ENCODE measurements at places on chromosomes 3 and 15.

DNA sequence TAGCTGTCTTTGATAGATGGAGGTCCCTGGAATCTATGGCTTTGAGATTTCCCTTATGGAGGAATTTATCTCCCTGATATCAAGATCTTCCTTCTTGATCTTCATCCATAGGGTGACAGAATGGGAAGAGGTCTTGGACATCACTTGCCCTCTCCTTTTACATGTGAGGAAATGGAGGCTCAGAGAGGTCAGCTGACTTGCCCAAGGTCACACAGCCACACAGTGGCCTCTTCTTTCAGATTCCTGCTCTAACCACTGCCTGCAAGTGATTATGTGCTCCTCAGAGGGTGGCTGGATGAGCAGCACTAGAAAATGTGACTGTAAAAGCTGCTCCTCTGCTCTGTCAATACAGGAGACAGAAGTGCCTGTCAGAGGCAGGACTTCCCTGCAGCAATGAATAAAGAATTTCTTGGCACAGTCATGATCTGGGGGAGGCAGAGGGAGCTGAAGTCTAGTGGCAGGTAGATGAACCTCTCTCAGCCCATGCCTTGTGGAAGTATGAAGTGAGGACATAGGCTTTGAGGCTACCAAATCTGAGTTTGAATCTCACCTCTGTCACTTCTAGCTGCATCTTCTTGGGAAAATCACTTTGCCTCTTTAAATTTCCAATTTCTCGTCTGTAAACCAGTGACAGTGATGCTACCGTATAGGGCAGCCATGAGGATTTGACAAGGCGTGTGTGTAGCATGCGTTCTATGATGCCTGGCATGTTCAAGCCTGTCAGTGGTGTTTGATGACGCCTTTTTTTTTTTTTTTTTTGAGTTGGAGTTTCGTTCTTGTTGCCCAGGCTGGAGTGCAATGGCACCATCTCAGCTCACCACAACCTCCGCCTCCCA, 12.0 kb downstream of the SSUH2 start:
- no peak for DNase-seq

DNA sequence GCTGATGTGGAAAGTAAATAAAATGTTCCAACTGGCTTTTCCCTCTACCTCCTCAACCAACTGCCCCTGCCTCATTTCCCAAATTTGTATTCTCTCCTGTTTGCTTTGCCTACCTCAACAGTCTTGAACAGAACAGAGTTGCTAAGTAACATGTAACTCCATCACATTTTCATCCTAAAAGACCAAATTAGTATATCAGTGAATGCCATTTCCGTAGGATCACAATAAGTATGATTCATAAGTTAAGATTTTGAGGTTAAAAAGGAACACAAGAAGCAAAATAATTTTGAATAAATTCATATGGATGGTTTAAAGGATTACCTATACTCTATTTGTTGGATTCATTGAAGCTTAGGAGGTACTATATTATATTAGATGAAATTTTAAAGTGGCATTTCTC, 154.9 kb downstream of the ECT2 start:
- DNase-seq, result no peak

DNA sequence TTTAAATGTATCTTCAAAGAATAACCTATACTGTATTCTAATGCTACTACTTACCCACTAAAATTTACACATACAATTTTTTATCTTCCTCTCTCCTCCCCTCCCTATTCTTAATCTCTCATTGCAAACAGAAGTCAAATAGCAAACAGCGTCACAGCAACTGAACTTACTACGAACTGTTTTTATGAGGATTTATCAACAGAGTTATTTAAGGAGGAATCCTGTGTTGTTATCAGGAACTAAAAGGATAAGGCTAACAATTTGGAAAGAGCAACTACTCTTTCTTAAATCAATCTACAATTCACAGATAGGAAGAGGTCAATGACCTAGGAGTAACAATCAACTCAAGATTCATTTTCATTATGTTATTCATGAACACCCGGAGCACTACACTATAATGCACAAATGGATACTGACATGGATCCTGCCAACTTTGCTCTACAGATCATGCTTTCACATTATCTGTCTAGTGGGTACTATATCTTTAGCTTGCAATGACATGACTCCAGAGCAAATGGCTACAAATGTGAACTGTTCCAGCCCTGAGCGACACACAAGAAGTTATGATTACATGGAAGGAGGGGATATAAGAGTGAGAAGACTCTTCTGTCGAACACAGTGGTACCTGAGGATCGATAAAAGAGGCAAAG, 984 bp downstream of the FGF7 start:
- DNase-seq, result no peak

- no peak for DNase-seq
Observed at GRCh38 chr3:104245981-104246380, 1120.7 kb upstream of the ALCAM start.

- DNase-seq, result no peak
Observed at GRCh38 chr15:51884517-51885236, 55.2 kb downstream of the TMOD3 start.

DNA sequence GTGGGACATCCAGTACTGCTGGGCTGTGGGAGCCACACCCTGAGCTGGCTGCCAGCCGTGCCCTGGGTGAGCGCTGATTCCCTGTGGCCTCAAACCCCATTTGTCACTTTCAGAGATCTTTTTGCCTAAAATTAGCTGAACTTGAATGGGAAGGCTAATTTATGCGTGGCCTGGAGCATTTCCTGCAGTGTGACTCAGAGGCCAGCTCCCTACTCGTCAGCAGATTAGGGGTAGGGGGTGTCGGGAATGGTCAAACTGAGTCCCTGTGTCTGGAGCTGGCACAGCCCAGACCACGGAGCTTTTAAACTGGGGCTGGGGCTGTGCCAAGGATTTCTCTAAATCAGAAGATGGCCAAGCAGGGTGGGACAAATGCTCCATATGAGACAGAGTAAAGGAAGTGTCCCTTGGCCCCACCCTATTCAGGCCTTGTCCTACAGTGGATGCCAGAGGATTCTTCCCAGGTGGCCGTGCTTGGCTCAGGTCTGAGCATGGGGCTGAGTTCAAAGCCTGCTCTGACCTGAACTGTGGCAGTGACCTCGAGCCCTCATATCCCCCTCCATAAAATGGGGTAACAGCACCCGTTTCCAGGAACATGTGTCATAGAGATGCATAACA, 59.7 kb downstream of the ATP2B2 start:
- no peak for DNase-seq

GRCh38 chr3:115286529-115287197, 139.6 kb upstream of the ZBTB20 start:
- no peak for DNase-seq

- DNase-seq, result no peak
Observed at GRCh38 chr15:29074045-29074444, 188.3 kb downstream of the APBA2 start.

- DNase-seq, result no peak
Observed at GRCh38 chr3:172209333-172210321, 170.2 kb downstream of the FNDC3B start.

- no peak for DNase-seq
Observed at GRCh38 chr3:30577788-30578187, 28.6 kb upstream of the TGFBR2 start.

- DNase-seq, result no peak
Observed at GRCh38 chr15:68279779-68280753, 2.5 kb downstream of the FEM1B start.

- DNase-seq, result no peak
Observed at GRCh38 chr3:87478716-87479115, 202.3 kb upstream of the POU1F1 start.

DNA sequence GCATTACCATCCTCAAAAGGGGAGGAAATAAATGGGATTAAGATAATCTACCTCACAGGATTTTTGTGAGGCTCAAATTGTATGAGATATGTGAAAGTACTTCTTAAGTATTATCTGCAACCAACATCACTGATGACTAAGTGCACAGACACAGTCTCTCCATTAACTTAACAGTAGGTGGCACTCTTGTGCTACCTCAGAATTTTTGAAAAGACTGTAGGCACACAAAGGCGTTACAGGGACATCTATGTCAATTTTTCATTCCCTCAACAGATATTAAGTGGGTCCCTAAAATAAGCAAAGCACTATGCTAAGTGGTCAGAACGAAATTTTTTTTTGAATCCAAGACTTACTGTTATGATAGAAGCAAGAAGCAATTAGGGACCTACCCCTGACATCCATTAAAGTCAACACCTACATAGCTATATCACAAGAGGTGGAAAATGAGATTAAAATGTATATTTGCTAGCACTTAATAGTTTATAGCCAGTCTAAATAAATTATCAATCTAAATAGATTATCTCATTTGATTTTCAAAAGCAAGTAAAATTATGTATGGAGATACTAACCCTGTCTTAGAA, 52.9 kb downstream of the RYK start:
- no peak for DNase-seq

DNA sequence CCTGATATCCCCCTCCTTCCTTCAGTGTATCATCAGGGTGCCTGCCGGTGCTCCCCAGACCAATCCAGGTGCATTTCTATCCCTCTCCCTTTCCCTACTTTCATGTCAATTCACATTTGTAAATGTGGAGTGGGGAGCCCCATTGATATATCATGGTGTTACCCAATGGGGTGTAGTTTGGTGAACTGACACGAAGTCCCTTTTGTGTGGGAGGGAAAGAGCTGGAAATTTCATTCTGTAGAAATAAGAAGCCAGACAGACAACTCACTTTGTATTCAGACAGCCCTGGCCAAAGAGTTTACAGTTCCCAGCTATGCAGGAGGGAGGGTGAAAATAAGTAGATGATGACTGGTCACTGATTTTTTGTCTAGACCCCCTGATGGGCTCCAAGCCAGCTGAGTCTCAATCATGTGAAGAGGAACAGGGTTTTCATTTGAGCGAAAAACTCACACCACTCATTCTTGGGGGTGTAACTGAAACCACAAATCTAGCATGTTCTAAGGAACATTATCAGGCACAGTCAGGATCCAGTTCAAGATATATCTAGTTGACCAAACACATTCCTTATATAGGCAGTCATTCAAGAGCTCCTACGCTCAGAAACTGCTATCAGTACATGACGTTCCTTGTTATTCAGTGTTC, 58.9 kb downstream of the LMCD1 start:
- DNase-seq, result no peak

- no peak for DNase-seq
Observed at GRCh38 chr3:43338295-43338694, 52.0 kb downstream of the SNRK start.

DNA sequence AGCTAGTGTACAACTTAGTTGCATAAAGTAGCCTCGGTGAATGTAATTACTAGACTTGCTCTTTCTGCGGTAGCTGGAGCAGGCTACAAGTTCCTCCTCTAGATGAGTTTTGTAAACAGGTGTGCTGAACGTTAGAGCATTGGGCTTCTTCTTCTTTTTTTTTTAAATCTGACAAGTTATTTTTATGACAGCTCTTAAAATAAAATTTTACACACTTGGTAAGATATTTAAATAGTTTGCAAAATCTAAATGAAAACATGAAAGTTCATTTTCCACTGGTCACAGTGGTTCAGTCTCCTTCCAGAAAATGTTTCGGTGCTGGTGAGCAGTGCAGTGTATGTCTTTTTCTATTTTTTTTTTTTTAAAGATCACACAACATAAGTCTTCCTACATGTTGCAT, 3.0 kb downstream of the CCR9 start:
- DNase-seq, result no peak

DNA sequence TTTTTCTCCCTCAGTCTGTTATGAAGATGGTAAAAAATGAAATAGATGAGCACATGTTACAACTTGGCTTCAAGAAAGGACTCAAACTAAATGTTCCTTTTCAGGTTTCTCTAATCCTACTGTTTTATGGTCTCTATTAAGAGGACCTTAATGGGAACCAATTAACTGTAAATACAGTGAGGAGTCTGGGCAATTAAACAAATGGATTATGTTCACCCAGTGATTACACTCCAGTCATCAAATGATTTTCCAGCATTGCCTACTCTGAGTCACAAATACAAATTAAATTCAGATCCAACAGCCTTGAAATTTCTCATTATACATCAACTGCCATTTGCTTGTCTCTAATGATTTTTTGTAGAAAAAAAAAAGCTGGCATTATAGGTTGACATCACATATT, 129.2 kb downstream of the NEK10 start:
- DNase-seq, result no peak

DNA sequence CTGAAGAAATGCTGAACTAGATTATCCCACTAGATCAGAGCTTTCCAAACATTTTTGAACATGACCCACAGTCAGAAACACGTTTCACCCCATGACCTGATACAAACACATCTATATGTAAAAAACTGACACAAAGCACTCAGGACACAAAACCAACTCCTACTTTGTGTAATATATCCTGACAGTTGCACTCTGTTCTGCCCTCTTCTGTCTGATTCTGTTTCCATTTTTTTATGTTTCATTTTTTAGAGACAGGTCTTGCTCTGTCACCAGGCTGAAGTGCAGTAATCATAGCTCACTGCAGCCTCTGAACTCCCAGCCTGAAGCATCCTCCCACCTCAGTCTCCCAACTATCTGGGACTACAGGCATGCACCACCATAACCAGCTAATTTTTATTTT, 15.8 kb upstream of the RFTN1 start:
- DNase-seq, result no peak

GRCh38 chr3:71704915-71705314, 20.3 kb downstream of the EIF4E3 start:
- no peak for DNase-seq

DNA sequence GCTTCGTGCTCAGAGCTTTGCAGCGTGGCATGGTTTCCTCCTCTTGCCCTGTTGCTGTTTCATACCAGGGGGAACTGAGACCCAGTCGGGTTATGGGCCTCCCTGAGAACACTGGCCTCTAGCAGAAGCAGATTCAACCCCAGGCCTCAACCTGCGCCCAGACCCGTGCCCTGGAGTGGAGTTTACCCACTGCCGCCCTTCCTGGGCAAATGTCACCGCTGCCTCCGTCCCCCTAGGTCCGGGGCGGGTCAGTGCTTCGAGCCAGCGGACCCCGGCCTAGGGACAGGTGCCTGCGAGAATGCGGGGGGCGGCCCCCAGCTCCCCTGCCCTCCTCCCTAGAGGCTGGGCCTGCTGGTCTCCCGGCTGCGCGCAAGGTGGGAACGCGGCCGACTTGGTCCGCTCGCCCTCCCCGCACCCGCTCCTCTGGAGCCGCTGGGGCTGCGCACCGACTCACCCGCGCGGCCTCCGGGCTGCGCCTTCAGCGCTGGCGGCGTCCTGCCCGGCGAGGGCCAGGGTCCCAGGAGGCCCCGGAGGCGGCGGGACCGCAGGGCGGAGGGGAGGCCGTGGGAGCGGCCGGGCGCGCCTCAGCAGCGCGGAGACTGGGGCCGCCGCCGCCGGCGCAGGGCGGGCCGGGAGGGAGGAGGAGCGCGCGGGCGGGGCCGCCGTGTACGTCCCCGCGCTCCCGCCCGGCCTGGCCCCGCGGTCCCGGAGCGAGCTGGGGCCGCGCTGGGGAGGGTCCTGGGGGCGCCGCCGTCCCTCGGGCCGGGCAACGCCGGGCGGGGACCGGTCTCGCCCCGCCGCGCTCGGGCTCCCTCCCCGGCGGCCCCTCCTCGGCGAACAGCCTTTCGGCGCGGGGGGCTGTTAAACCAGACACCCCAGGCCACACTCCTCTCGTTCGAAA, at the start of gene PIGZ:
Gene PIGZ, minus strand, starts transcription at position 601 of the 901 bp plus-strand sequence. CDS start 16,802 bp downstream, outside the sequence.
- DNase-seq, result no peak

- no peak for DNase-seq
Observed at GRCh38 chr15:64975390-64975789, 14.3 kb downstream of the SPG21 start.

- DNase-seq, result no peak
Observed at GRCh38 chr3:191434024-191434423, 26.9 kb upstream of the PYDC2 start.

GRCh38 chr3:125058529-125058928, 2.7 kb upstream of the HEG1 start:
- DNase-seq, result no peak

Data from stimulated activated CD4-positive, alpha-beta T cell treated with anti-CD3 and anti-CD28 coated beads, Interleukin-15, amount 100 ng/mL, for 48 hours (primary cell).